Stimulated activated CD8-positive, alpha-beta memory T cell treated with anti-CD3 and anti-CD28 coated beads, Interleukin-15, amount 100 ng/mL, for 4 hours (primary cell): ENCODE measurements at places on chromosomes 6 and 20.

- DNase-seq, result no peak
Measured at GRCh38 chr6:38033442-38033982, 214.0 kb downstream of the ZFAND3 start.

GRCh38 chr6:92169506-92169905, 1249.9 kb downstream of the EPHA7 start:
- DNase-seq, result no peak

- no peak for DNase-seq
Measured at GRCh38 chr6:80618953-80619352, 512.5 kb downstream of the BCKDHB start.

DNA sequence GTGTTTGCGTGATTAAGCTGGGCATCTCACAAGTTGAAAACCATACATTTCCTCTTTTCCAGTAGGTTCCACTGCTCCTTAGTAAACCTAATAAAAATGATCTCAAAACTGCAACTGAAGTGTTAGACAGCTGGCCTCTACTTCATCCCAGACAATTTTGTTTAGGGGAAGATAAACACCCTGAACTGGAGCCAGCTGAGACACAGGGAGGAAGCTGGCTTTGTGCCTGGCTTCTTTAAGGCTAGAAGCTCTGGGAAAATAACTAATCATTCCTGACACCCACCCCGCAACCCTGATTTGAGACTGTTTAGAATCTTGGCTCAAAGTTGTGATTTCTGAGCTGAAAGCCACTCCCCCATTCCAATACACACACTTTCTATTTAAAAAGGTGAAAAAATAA, 11.6 kb downstream of the PTPRT start:
- no peak for DNase-seq

DNA sequence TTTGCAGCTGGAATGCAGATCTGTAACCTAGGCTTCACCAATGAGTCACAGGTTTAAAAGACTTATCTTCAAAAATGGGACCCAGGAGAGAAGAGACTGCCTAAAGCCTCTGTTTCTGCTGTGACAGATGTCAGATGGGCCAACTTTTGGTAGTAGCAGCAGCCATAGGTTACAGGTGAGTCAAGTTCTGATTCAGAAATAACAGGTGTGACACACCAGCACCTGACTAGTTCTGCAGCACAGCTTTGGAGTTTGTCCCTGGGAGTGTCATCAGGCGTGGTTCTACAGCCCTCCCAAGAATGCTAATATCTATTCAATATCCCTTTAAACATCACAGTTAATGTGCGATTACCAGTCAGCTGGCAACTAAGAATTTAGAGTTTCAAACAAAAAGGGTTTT, 121.9 kb upstream of the BTN3A2 start:
- no peak for DNase-seq

GRCh38 chr20:34708621-34709043, 4.5 kb downstream of the TP53INP2 start:
- DNase-seq, result peak; percentile 25

DNA sequence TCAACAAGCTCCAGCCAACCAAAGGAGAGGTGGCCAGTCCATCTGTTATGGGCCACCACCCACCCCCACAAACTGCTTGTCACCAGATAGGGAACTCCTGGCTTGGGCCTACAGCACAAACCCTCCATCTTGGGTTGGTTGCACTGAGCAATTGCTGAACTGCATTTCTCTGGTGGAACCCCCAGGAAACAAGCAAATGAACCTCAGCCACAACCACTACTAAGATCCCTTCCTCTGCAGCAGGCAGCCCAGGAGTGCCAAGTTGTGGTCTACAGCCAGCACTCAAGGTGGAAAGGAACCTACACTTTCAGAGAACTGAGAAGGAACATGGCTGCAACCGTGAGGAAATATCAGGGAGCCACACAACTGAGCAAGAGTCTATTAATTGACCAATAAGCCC, 171.6 kb downstream of the TMEM200A start:
- no peak for DNase-seq

DNA sequence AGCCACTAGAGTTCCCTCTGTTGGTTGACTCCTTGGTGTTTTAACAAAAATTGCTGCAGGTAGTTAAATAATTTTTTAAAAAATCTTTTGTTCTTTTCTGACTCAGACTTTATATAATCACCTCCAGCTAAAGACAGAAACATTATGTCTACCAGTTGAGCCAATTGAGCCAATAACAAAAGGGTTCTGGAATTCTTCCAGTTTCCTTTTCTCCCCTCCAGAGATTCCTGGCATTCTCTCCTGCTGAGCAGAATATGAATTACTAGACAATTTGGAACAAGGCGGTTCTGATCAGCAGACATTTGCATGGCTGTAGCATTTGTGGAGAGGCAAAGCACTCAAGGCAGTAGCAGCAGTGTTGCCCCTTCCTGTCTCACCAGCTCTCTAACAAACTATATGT, 144.0 kb upstream of the SLC35B3 start:
- DNase-seq, result no peak

DNA sequence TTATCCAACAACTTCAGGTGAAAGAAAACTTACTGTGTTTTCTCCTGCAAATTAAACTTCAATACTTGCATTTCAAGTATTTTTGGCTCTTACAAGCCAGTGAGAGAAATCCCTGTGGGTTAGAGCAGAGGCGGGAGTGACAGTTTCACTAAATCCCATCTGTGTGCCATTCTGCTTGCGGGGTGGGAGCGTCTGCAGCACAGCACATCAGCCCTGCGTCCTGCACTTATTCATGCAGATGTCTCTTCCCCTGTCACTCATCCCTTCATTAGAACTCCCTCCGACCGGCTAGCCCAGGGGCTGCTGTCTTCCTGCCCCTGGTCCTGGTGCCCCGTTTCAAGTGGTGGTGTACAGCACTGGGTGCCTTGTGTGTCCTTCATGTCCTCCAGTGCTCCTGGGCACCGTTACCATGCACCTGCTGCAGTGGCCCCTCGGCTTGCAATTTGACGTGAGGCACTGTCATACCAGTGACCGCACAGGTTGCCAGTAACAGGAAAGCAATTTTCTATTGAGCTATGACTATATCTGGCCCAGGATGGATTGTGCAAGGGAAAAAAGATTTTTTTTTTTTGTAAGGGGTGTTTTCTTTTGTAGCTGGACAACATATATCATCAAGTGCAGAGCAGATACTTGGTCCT, 59.4 kb downstream of the INSM1 start:
- no peak for DNase-seq

DNA sequence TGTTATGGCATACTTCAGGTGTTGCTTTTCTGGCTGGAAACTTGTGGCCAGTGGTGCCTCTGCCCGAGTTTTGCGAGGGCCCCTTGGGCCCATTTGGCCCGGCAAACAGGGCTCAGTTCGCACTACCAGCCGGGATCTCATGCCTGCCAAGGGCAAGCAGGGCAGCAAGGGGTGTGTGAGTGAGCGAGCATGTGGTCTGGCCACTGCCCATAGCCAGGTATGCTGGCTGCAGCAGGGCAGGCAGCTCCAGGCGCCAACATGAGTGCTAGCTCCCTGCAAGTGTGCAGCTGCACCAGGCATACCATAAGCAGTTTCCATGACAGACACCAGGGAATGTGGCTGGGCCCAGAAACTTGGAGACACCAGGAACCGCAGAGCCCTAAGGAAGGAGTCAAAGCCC, 389.5 kb downstream of the NKAIN2 start:
- no peak for DNase-seq

GRCh38 chr20:23206061-23206460, 119.9 kb upstream of the CD93 start:
- no peak for DNase-seq

DNA sequence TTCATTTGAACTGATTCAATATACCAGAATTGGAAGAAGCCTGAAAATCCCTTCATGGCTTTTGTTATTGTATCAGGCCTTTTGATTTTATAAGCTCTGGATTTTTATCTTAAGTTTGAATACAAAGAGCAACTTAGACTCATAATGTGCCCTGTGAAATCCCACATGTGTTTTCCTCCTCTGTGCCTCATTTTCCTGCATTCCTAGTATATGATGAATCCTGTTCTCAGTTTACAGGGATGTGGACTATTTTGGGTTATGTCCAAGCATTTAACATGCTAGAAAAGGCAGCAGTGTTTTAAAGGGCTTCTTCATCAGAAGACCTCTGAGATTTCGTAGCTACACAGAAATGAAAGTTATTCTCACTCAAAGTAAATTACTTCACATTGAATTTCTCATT, 455.0 kb downstream of the RFPL4B start:
- DNase-seq, result no peak

GRCh38 chr20:37728635-37728983, 34.8 kb downstream of the CTNNBL1 start:
- DNase-seq, result no peak

GRCh38 chr6:5282191-5282623, 20.9 kb downstream of the FARS2 start:
- no peak for DNase-seq

- DNase-seq, result no peak
Measured at GRCh38 chr6:119334535-119335264, 14.9 kb downstream of the MAN1A1 start.

GRCh38 chr6:34543421-34543820, 12.7 kb downstream of the SPDEF start:
- DNase-seq, result no peak

GRCh38 chr6:3660473-3660872, 91.0 kb downstream of the PXDC1 start:
- DNase-seq, result no peak
